Stimulated activated CD8-positive, alpha-beta memory T cell treated with anti-CD3 and anti-CD28 coated beads, Interleukin-7, amount 100 ng/mL, for 1 hour (primary cell): ENCODE measurements at places on chromosomes 13 and 19.

DNA sequence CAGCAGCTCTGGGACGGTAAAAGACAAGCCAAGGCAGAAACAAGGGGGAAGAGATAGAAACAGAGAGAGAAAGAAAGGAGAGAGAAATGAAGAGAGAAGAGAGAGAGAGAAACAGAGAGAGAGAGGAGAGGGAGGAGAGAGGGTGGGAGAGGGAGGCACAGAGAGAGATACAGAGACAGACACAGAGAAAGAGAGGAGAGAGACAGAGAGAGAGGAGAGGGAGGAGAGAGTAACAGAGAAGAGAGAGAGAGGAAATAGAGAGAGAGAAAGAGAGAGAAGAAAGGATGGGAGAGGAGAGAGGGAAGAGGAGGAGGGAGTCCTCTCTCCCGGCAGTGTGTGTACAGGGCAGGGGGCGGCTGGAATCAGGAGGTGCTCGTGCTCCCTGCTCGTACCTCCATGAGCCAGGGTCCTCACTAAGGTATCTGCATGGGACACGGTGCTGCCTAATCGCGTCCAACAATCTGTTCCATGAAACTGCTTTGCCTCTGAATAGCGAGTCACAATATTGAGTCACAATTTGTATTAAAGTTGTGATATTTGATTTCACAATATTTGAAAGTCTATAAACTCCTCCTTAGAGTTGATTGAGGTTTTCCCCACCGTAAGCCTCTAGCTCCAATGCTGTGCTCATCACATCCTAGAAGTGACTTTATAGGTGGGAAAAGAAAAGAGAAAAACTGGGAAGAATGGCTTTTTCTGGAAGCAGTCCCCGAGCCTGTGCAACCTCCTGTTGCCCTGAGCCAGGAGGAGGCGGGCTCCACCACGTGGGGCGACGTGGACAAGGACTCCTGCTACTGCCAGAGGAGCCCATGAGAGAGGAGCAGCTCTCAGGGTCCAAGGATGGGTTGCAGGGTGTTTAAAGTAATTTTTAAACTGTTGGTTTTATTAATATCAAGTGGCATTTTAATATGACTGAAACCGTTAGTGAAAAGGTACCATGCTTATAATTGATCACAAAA lies 81.7 kb upstream of the ARHGEF7 start:
- DNase-seq = no peak

DNA sequence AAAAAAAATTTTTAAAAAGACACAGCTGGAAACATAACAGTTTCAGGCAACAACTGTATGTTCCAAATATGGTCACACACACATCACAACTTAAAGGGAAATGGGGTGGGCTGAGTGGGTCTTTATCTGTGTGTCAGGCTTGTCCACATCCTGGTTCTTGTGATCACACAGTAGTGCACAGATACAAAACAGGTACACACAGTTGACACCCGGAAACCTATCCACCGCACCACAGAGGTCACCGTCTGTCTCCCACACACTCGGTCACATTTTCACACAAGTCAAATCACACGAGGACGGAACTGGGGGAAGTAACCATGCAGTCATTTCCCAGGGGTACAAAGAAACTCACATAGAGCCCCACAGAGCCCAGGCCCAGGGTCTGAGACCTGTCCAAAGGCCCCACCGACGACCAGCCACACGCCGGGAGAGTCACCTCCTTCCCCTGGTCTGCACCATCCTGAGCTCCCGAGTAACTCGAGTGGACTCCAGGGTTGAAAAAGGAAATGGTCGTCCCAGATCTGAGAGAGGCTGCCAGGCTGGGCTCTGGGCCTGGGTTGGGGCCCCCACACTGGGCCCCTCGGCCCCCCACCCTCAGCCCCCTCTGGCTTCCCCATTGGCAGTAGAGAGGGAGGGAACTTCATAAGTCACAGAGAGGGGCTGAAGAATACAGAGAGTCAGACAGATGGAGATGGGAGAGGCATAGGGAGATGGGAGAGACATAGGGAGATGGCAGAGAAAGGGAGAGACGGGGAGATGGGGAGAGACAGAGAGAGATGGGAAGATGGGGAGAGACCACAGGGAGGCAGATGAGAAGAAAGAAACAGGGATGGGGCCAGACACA lies 1.3 kb upstream of the PPAN start:
- peak; percentile 60 for DNase-seq

- no peak for DNase-seq
Observed at GRCh38 chr13:106159295-106160195, 375.9 kb downstream of the EFNB2 start.

DNA sequence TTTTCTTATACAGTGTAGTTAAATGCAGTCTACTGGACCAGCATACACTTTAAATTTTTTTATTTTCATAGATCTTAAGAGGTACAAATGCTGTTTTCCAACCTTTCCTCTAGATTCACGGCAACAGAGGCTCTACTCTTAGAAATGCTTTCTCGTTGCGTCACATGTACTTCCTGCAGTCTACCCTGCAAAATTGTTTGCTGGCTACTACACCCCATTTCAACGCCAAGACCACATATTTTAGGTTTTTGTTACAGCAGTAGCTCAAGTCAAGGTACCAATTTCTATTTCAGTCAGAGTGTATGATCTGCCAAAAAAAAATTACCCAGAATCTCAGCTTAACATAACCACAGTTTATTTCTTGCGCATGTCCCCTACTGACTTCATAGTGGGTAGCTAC lies 94.1 kb downstream of the TNFSF13B start:
- DNase-seq = no peak

DNA sequence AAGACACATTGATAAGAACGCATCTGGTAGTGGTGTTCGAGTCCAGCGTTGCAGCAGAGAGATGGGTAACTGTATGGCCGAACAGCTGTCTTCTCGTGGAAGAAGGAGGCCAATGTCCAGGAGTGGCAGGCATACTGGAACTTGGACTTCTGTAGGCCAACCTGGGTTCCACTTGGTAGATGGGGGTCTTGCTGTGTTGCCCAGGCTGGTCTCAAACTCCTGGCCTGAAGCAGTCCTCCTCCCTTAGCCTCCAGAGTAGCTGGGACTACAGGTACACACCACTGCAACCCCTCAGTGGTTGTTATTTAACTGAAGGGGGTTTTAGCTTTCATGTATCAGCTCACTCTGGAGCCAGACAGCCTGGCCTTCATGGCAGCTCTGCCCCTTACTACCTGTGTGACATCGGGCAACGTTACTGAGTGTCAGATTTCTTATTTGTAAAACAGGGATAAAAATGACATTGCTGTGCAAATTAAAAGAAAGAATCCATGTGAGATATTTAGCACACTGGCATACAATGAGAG lies 2.4 kb upstream of the UQCRFS1 start:
- DNase-seq = no peak

- DNase-seq = no peak
Observed at GRCh38 chr13:20514866-20515265, 10.8 kb downstream of the CRYL1 start.

- DNase-seq = no peak
Observed at GRCh38 chr13:27665333-27665732, 43.6 kb downstream of the POLR1D start.
